ENCODE measurements at places on chromosomes 12 and 14.

DNA sequence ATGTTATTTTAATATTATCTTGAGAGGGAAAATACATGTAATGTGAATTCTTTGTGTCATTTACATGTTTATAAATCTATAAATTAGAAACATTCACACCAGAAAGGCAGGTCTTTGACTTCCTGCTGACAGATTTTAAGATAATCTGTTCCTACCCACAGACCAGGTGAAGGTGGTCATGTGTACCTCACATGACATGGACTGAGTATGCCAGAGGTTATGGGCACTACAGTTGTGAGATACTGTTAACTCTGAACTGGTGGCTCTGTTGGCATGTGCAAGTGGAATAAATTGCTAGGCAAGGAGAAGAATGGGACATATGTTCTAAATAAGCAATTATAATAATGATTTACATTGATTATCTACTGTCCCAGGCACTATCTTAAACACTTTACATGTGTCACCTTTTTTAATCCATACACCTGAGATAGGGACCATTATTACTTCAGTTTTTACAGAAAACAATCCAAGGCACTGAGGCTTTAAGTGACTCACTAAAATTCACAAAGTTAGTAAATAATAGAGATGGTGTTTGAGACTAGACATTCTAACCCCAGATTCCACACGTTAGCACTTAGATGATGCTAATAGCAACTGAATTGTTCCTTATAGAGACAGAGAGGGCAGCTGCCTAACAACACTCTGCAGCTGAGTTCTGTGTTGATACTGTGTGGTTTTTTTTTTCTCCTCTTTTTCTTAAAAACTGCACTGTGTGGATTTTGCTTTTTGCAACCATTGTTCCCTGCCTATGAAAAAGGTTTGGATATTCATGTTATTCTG lies 23.8 kb downstream of the SLC16A7 start:
- DNase-seq, result no peak

DNA sequence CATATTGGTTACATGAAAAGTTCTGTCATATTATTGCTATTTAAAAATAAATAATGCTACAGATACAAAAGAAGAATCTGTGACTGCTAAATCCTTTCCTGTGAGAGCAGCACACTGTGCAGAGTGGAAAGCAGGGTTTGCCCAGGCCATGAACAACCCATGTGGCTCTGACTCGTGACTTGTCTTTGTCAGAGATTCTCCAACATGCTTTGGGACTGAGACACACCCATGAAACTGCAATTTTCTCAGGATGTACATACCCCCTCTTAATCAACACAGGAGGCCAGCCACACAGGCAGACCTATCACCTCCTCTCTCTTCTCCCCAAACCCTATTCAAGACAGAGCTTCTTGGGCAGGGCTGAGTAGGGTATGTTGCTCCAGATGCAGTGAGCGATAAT lies 96.8 kb upstream of the NTF3 start:
- DNase-seq, result no peak

DNA sequence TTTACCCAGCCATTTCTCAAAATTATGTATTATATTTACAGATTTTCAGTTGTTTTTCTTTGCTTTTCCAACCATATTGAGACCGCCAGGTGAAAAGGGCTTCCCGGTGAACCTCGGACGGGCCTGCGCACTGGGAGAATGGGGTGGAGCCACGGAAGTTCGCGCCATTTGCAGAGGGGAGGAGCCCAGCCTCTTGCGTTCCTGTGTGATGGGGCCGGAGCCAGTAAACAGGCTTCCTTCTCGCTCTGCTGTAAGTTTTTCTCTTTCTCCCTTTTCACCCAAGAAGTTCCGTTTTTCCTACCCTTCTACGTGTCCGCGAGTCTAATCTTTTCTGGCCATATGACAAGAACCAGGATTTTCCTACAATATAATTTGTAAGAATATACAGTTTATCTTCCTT lies 1108.8 kb upstream of the SEL1L start:
- no peak for DNase-seq

DNA sequence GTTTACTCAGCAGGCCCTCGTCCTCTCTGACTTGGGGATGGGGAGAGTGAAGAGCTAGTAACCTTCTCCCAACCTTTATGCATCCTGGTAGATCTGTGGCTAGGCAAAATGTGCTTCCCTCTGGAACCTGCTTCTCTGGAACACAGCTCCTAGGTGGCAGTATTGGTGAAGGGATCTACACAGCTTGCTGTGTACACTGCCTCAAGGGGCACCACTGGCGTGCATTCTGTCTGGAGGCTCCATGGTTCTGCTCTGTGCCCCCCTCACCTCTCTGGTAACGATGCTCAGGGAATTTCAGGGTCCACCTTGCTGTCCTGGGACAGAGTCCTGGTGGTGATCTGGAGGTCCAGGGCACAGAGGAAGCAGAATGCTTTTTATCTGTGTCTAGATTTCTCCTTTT lies 43.5 kb upstream of the KCNA5 start:
- no peak for DNase-seq

DNA sequence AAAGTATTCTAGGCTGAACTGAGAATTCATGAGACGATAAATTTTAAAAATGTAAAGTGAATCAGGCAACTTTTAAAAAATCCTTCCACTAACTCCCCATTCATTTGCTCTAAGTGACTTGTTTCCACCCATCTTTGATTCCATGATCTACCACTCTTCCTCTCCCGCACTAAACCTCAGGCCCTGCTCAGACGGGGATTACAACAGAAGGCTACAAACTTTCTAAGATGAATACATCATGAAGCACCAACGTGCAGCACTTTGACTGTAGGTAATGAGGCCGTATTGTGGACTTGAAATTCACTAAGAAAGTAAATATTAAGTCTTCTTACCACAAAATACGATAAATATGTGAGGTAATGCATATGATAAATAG lies 30.0 kb downstream of the TMEM132D start:
- no peak for DNase-seq

DNA sequence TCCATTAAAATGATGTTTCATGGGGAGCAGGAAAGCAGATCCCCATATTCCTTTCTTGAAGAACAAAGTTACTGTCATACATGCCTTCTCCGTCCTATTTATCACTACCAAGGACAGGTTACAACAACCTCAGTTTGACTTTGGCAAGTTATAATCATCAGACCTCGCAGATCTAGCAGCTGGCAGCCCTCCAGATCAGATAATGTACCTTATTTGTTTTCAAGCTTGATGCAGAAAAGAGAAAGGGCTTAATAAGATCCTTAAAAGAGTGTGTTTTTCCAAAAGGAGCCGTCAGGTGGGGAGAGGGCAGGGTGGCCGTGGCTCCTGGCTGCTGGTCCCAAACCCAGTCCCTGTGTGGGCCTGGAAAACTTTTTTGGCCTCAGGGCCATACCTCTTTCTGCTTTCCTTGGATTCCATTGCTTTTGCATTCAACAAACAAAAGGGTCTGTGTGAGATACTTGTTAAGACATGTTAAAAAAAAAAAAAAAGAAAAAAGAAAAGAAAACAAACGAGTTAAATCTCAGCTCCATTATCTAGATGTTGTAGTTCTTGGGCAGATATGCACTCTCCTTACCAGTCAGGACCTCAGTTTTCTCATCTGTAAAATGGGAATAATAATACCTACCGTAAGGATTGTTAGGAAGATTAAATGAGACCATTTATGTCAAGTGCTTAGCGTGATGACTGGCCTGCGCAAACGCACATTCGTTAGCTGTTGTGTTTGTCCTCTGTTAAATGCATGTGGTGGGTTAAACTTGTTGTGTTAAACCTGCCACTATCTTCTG lies 64.6 kb downstream of the B4GALNT3 start:
- no peak for DNase-seq

GRCh38 chr14:34930591-34931091 lies 52.2 kb upstream of the SRP54 start:
- no peak for DNase-seq

GRCh38 chr12:86711731-86712130 lies 455.5 kb upstream of the MGAT4C start:
- no peak for DNase-seq

GRCh38 chr12:115920395-115921183 lies 356.9 kb downstream of the MED13L start:
- DNase-seq, result no peak

DNA sequence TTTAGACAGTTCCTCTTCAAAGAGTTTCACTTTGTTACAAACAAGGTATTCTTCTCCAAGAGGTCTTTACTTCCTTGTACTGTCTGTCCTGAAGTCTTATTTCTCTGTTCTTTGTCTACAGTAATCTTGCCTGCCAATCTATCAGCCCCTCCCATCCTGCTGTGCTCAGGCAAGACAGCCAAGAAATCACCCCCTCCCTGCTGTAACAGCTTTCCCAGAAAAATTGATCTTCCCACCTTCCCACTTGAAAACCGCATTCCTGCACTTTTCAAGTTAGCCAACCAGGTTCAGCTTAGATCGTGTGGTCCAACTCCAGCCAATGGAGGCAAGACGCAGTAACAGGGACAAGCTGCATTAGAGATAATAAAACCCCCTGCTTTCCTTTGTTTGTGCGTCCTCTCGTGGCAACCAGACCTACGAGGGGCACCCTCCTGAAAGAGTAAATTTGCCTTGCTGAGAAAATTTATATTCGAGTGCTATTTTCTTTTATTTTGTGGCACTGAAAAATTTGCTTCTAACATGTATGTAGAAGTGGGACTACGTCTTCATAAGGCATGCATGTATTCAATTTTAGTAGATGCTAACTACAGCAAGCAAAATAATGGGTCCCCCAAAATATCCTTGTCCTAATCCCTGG lies 46.5 kb upstream of the ESR2 start:
- DNase-seq, result no peak

DNA sequence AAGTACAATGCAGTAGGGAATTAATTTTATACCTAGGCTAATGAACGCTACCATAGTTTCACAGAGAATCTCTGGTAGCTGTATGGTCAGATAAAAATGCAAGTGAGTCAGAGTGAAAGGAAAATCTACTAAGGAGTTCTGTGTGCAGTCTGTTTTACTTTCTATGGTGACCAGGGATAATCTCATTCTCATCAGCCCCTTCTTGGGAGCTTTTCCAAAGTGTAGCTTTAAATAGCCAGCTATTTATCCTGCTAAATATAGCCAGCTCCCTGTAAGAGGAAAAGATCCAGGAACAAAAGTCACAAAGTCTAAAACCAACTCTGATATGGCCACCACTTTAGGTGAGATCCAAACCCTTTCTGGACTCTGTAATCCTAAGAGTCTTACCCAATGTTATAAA lies 75.5 kb downstream of the TMEM116 start:
- no peak for DNase-seq

- DNase-seq, result no peak
Measured at GRCh38 chr14:69755296-69755695, 11.6 kb upstream of the SRSF5 start.

GRCh38 chr12:32889011-32889760 lies 7.4 kb downstream of the PKP2 start:
- no peak for DNase-seq

DNA sequence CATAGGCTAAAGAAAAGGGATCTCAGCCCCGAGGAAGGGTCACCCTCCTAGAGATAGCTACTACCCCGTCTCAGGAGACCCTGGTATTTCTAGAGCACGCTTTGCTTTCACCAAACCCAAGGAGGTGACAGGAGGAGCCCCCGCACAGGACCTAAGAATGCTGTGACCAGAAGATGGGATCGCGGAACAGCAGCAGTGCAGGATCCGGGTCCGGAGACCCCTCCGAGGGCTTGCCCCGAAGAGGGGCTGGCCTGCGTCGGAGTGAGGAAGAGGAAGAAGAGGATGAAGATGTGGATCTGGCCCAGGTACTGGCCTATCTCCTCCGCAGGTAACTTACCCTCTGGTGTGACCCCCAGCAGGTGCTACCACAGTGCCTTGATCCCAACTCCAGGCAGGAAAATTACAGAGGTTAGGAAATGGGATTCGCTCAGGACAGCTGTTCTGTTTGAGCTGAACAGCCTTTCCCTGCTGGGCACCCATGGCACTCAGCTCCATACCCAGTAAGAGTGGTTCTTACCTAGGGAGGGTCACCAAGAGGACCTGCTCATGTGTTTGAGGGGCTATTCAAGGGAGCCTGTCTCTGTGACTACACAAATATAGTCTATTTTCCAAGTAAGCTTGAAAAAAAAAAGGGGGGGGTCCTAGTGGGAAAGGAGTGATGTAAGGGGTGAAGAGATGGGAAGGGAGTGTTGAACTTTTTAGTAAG lies 826 bp upstream of the NRL start:
- DNase-seq, result no peak

DNA sequence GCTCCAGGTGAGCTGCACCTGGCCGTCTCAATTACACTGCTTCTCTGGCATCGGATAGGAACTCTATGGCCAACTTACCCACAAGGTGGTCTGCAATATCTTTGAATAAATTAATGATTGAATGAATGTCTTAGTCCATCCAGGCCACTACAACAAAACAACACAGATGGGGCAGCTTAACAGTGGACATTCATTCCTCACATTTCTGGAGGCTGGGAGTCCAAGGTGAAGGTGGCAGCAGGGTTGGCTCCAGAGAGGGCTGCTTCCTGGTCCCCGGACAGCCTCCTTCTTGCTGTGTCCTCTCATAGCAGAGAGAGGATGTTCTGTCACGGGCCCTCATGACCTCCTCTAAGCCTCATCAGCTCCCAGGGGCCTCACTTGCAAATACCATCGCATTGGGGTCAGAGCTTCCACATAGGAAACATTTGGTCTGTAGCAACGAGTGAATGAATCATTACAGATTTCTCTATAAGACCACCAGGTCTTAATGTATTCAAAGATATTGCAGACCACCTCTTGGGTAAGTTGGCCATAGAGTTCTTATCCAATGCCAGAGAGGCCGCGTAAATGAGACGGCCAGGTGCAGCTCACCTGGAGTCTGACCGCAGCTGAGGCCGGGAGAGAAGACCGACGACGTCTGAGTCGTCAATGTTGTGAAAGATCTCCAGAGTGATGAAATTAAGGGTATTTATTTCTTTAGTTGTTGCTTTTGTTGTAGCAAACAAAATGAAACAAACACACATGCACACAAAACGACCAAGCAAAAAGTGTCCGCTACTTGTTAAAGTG lies 182.7 kb upstream of the C14orf180 start:
- DNase-seq, result no peak

DNA sequence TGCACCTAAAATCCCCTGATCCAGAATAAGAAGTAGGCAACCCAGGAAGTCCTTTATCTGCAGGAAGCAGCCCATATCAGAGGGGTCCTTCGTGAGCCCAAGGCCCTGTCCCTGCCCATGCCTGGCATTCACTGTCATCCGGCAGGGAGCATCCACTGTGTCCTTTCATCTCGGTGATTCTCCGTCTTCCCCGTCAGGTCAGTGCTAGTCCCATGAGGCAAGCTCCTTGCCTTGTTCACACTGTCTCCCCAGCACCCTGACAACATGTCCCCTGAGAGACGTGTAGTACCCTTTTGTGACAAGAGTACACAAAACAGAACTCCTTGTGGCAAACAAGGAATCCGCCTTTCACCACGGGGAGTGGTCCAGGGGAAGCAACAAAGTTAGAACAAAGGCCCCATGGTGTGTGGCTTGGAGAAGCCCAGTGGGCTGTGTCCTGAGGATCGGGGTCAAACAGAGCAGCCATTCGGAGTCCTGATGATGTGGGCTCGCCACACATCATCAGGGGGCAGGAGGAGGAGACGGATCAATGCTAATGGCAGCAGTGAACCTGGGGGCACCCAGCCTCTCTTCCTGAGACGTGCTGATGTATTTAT lies 112.1 kb downstream of the DICER1 start:
- DNase-seq, result no peak

GRCh38 chr12:107417004-107417403 lies 268.6 kb upstream of the PWP1 start:
- DNase-seq, result no peak

GRCh38 chr12:90449611-90450010 lies 505.4 kb downstream of the CCER1 start:
- DNase-seq, result no peak
